AG04450 (cell line): ENCODE measurements at places on chromosomes 5 and 9.
A peak's percentile ranks its signal among the peaks of the same experiment; 100 is the strongest.

- no peak for DNase-seq
These were observed 117.5 kb downstream of the TRIO start for GRCh38 chr5:14260637-14261036.

DNA sequence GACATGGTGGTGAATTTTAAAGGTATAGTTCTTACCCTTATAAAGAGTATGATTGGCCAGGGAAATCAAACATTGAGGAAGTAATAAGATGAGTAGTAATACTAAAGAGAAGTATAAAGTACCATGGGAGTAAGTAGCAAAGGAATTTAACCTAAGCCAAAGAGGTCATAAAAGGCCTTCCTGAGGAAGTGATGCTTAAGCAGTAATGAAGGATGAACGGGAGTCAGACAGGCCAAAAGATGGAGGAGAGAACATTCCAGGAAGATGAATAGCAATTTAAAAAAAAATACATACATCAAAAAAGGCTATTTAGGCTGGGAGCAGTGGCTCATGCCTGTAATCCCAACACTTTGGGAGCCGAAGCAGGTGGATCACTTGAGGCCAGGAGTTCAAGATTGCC, 29.0 kb downstream of the KLHL3 start:
- no peak for DNase-seq

GRCh38 chr9:14314424-14314928, 535 bp upstream of the NFIB start:
- no peak for DNase-seq

DNA sequence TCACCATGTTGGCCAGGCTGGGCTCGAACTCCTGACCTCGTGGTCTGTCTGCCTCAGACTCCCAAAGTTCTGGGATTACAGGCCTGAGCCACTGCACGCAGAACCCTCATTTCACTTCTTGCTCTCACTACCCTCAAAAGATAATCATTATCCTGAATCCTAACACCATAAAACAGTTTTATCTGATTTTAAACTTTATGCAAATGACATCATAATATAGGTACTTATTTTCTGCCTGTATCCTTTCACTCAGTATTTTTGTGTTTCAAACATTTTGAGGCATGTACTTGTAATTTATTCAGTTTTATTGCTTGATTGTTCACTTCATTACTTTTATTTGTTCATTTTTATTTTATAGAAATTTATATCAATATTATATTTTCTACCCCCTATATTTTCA, 719.2 kb upstream of the ARRDC3 start:
- DNase-seq = no peak

- DNase-seq = peak; percentile 26
These were observed 31.0 kb downstream of the ABLIM3 start for GRCh38 chr5:149172261-149172660.
